H4 (cell line): ENCODE measurements at places on chromosomes 6 and 20.

DNA sequence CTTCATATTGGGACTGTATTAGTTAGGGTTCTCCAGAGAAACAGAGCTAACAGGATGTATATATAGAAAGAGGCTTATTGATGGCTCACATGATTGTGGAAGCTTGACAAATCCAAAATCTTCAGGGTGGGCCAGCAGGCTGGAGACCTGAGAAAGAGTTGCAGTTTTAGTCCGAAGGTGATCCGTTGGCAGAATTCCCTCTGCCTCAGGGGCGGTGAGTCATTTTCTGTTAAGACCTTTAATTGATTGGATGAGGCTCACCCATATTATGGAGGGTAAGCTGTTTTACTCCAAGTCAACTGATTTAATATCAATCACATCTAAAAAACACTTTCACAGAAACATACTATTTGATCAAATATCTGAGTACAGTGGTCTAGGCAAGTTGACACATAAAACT lies 113.6 kb downstream of the FLRT3 start:
- no peak for DNase-seq

- no peak for DNase-seq
Observed at GRCh38 chr6:149453597-149454345, 31.0 kb downstream of the ZC3H12D start.

- no peak for DNase-seq
Observed at GRCh38 chr6:49548613-49549304, 1.7 kb upstream of the C6orf141 start.

DNA sequence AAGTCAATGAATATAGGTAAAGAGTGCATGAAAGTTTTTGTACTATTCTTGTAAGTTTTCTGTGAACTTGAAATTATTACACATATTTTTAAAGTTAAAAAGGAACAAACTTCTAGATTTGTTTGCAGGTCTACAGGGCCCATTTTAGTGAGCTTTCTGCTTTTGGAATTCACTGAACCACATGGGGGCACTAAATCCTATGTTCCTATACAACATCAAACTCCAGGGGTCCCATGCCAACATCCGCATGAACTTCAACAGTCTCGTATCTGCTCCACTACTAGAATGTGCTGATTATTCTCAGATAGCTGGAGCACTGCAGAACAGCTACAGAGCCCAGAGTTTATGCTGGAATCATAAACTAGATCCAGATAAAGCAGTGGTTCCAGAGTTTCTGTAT lies 347.9 kb upstream of the SPTLC3 start:
- no peak for DNase-seq
